ENCODE measurements at places on chromosomes 5 and 9. TPM values are rescaled to one million over a fixed set of nuclear protein-coding genes. Genes with fewer than 3 reads are reported as not detected.

- no peak for DNase-seq
Measured at GRCh38 chr9:88184976-88185375, 46.7 kb upstream of the SPATA31C2 start.

DNA sequence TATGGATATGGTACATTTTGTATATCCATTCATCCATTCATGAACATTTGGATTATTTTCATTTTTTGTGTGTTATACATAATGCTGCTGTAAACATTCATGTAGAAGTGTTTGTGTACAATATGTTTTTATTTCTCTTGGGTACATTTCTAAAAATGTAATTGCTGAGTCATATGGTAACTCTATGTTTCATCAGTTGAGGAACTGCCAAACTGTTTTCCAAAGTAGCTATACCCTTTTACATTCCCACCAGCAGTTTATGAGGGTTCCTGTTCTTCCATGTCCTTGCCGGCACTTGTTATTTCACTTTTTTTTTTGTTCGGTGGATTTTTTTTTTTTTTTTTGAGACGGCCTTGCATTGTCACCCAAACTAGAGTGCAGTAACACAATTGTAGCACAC is 54.0 kb upstream of the MCCC2 start:
- DNase-seq, result no peak

DNA sequence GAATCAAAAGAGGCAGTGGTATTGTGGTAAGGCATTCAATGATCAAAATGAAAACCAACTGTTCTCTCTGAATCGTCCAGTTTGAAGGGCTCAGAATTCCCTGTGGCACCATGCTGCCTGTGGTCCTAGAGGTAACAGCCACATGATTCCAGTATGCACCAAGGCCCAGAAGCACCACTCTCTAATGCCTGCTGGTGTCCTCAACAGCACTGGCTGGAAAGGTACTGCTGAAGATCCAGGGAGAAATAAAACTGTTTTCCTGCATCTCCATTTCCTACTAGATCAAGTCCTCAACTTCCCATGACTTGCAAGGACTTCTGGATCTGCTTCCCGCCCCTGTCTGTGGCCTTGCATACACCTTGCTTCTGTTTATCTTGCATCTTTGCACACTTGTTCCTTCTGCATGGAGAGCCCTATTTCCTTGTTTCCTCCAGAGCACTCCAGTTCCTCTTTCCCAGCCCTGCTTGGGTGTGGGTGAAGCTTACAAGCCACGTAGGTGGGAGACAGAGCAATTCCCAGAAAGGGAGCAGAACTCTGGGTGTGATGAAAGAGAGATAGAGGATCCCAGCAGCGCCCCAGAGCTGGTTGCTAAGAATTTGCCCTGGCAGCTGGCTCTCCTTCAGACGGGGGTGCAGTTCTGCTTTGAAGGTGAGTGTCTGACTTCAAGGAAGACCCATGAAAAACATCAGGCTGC is 41.0 kb upstream of the EQTN start:
- no peak for DNase-seq

GRCh38 chr5:140040358-140040757 is 2.7 kb downstream of the NRG2 start:
- DNase-seq, result no peak

The GHR gene
- total RNA-seq, result 0.47 TPM

The CSF1R gene
- not detected for total RNA-seq

The PRR7 gene
- total RNA-seq, result 29.8 TPM

The MARCHF3 gene
- 4.0 TPM for total RNA-seq

The NOTCH1 gene
- 8.0 TPM for total RNA-seq

All from NCI-H460 (cell line).